ENCODE measurements at places on chromosomes 5 and 9.

- no peak for DNase-seq
These were observed 241.7 kb upstream of the GAS1 start for GRCh38 chr9:87189006-87189405.

DNA sequence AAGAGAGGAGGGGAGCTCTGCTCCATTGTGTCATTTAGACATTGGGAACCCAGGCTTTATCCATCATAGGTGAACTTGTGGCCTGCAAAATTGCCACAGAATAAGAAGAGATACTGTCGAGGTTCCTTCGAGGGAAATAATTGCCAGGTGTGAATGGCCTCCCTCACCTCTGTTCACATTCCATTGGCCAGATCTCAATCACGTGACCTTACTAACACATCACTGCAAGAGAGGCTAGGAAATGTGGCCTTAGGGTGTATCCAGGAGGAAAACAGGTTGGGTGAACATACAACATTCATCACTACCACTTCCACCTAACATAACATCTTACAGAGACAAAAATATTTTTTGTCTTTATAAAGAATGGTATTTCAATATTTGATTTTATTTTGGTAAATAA lies 182.1 kb downstream of the FBXL7 start:
- no peak for DNase-seq

DNA sequence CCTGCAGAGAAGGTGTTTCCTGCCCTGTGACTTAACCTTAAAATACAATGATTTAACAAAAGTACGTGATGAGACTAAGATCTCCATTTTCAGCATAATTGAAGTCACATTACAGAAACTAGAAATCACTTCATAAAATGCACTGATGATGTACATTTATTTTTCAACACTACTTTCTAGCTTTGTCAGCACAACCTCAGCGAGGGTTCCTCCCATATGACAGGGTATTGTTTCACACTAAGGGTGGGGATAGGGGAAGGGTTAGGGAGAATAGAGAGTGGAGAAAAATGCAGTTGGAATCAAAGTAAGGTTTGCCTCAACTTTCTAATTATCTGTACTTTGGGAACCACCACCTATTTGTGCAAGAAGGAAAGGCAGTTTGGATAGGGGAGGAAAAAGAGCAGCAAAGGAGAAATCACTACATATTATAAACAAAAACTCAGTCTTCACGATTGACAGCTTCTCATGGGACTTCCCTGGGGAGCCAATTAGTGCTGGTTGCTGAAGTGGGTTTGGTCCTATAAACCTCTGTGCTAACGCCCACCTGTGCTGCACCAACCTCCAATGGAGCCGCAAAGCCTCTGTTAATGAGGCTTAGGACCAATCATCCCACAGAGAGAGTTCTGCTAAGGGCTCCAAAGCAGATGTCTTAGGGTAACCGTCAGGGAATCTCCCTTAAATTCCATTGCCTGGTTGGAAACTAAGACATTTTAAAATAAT lies 369.2 kb upstream of the PDE4D start:
- no peak for DNase-seq

GRCh38 chr9:136660971-136661550 lies 1.7 kb upstream of the EGFL7 start:
- DNase-seq: no peak

DNA sequence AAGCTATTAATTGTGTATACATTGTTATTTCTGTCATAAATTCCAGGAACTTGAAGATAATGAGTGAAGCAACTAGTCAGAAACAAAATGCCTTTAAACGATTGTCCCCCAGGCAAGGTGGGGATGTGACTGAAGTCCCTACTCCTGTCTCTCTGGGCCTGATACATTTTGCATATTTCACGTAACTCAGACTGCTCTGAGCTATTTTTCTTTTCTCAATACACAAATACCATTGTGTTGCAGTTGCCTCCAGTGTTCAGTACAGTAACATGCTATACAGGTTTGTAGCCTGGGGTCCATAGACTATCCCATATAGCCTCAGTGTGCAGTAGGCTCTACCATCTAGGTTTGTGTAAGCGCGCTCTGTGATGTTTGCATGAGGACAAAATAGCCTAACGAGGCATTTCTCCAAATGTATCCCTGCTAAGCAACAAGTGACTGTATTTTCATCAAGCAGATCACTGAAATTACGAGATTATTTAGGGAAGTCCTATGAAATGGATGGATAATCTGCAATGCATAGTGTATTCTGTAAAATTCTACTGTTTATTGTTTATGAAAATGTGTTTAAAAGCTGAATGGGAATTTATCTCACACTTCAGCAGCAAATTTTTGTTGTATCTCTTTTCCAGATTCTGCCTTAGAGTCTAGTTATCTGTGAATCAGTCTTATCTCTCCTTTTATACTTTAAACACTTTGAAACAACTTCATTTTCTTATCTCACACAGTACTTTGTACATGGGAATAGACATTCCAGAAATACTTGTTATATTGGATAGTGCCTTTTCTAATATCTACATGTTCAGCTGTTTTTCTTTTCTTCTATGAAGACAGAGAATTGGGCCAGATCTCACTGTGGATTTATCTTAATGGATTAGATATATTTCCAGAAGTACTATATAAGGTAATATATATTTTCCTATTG lies 150.5 kb downstream of the CD180 start:
- DNase-seq: no peak

DNA sequence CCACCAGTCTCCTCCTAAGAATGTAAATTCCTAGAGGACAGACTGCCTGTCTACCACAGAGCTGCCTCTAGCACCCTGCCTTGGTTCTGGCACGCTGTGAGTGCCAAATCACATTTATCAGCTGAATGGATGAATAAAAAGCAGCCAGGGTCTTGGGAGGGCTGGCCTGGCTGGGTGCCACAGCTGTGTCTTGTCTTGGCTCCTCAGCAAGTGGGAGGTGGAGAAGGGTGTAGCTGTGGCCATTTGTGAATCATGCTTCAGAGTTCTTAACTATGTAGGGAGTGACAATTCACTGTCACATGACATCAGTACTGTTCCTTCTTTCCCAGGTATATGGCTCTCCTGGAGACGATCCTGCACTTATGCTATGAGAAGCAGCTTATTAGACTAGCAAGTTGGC lies 70.6 kb downstream of the DCP2 start:
- DNase-seq: no peak

GRCh38 chr5:52922384-52922783 lies 66.8 kb upstream of the ITGA2 start:
- DNase-seq: no peak

GRCh38 chr9:113484258-113484730 lies 20.8 kb downstream of the RGS3 start:
- no peak for DNase-seq

Measured in stimulated activated CD8-positive, alpha-beta memory T cell treated with anti-CD3 and anti-CD28 coated beads, Interleukin-7, amount 100 ng/mL, for 48 hours (primary cell).